Stimulated activated naive CD8-positive, alpha-beta T cell treated with anti-CD3 and anti-CD28 coated beads, Interleukin-15, amount 100 ng/mL, for 72 hours (primary cell): ENCODE measurements at places on chromosomes 7 and 10.

DNA sequence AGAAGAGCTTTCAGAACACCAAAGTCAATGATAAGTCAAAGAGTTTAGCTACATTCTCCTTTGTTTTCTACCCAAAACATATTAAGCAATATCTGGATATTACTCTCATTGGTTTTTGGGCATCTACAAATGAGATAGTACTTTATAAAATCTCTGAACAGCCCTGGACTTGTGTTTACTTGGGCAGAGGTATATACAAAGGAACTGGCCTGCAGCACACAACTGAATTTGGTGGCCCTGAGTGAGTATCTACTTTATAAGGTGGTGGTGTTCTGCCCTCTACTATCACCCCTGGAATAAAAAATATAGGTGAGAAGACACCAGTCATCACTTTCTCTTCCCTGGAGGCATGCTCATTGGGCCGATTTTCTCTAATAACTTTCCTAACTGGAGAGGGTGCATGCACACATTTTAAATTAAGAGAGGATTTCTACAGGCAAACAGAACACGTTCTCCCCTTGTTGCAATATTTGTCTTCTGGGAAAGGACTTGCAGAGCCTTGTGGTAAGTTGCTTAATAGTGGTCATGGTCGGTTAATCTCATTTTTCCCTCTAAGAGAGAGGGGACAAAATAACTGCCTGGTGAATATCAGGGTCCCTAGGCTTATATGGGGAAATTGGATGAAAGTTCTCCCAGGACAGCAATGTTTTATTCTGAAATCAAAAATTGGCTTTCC lies 41.1 kb downstream of the OTUD1 start:
- no peak for DNase-seq

DNA sequence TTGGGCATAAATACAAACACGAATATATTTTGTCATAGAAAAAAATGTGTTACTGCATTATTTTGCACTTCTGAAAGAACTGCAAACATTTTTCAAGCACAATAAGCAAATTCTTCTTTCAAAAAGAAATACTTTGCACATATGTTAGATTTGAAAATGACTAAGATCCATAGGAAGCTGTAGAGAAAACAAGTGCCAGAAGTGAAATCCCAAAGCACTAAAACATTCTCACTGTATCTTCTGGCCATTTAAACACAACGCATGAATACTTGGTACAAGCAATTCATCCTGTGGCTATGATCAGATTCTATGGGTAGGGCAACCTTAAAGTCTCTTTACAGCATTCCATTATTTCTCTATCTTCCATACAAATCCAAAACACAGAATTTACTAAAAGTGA lies 225.4 kb upstream of the IMMP2L start:
- no peak for DNase-seq

- DNase-seq = no peak
Observed at GRCh38 chr7:133805426-133805825, 321.7 kb upstream of the LRGUK start.

- DNase-seq = peak; percentile 67
Observed at GRCh38 chr7:55593515-55594318, 21.4 kb upstream of the VOPP1 start.

DNA sequence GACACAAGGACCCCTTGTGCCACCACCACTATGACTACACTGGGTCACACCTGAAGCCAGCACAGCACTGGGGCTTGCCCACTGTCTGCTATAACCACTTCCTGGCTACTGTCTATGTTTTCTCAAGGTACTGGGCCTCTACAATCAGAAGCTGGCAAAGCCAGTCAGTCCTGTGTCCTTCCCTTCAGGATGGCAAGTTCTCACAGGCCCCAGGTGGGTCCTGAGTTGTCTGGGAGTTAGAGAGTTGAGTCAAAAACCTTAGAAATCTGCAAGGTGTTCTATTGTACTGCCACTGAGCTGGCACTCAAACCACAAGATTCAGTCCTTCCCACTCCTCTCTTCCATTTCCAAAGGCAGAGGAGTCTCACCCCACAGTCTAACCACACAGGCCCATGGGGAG lies 705.5 kb downstream of the IPMK start:
- no peak for DNase-seq

GRCh38 chr7:95503271-95504131 lies 17.8 kb downstream of the ASB4 start:
- no peak for DNase-seq

- peak; percentile 43 for DNase-seq
Observed at GRCh38 chr7:143362131-143363015, at the start of gene FAM131B. Gene FAM131B (minus strand): TSS chr7:143362713. CDS start chr7:143362603, 110 bp downstream.

GRCh38 chr10:2118201-2118600 lies 380.9 kb upstream of the ADARB2 start:
- DNase-seq = no peak

GRCh38 chr10:126663328-126663727 lies 7.2 kb downstream of the C10orf90 start:
- peak; percentile 10 for DNase-seq

DNA sequence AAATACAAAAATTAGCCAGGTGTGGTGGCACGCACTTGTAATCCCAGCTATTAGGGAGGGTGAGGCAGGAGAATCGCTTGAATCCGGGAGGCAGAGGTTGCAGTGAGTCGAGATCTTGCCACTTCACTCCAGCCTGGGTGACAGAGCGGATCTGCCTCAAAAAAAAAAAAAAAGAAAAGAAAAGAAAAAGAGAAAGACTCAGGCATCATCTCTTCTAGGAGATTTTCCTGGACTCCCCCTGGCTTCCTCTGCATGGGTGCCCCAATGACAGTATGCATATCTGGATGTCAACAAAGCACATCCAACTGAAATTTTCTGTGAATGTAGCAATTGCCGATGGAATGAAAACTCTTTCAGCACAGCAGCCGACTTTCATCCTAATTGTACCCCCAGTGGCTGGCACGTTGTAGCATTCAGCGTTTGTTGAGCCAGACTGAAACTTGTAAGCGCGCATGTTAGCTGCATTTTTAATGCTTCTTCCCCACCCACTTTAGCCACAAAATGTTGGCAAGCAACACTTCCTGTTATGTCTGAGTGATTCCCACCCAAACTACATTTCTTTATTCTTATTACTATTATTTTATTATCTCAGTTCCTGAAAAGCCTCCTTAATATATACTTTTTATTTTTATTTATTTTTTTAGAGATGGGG lies 70.2 kb downstream of the PRTFDC1 start:
- DNase-seq = peak; percentile 26

DNA sequence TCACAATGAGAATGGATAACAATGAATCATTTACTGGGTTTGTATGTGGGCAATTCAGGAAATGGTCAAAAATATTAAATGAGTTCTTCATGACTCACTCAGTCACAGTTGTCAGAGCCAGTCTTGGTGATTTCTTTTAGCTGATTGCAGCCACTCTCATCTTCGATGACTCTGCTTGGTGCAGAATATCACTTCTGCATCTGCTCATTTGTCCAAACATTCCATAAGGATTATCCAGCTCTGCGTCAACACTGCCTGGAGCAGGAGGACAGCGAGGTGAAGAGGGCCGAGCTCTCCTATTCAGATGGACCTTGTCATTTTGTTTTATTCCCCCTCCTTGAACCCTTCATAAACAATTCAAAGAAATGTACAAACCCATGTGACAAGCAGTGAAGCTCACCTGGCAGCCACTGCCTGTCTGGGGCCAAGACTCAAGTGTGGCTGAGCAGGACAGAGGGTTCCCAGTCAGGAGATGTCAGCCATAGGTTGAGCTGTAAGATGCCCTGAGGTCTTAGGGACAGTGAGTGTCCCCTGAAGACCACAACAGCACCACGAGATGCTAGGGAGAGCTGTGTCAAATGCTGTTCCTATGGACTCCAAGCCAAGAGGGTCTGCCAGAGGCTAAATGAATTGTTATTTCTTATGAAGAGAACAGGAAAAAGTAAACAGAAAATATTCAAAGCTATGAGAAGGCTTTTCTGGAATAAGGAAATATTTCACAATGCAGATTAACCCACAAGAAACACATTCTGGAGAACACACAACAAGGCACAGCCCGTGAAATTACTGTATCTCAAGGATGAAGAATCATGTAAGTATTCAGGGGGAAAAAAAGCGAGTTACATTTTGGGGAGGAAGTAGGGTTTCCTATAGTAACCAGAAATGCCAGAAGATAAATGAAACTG lies 33.1 kb upstream of the EGFR start:
- no peak for DNase-seq

- peak; percentile 41 for DNase-seq
Observed at GRCh38 chr10:26446258-26446657, 8.1 kb downstream of the APBB1IP start.

- no peak for DNase-seq
Observed at GRCh38 chr10:84632866-84633265, 304.5 kb downstream of the CCSER2 start.

DNA sequence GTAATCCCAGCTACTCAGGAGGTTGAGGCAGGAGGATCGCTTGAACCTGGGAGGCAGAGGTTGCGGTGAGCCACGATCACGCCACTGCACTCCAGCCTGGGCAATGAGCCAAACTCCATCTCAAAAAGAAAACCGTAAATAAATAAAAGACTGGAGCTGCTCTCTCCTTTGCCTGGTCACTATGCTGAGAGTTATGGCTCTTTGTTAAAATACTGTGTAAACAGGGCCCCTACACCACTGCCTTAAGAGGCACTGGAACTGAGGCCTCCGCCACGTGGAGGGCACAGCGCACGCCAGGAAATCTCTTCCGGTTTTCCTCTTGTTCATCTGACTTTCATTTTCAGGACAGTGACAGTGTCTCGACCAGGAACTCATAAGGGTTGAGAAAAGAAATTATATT lies 123.3 kb downstream of the PAXIP1 start:
- DNase-seq = no peak

- no peak for DNase-seq
Observed at GRCh38 chr7:40921589-40922315, 781.1 kb downstream of the INHBA start.
